ENCODE measurements at places on chromosomes 3 and 15. TPM values are rescaled to one million over a fixed set of nuclear protein-coding genes. Genes with fewer than 3 reads are reported as not detected.

Gene DCBLD2
- 31.0 TPM for polyA plus RNA-seq

Gene SKOR1
- polyA plus RNA-seq, result 0.67 TPM

Gene MLH1
- polyA plus RNA-seq, result 59.4 TPM

DNA sequence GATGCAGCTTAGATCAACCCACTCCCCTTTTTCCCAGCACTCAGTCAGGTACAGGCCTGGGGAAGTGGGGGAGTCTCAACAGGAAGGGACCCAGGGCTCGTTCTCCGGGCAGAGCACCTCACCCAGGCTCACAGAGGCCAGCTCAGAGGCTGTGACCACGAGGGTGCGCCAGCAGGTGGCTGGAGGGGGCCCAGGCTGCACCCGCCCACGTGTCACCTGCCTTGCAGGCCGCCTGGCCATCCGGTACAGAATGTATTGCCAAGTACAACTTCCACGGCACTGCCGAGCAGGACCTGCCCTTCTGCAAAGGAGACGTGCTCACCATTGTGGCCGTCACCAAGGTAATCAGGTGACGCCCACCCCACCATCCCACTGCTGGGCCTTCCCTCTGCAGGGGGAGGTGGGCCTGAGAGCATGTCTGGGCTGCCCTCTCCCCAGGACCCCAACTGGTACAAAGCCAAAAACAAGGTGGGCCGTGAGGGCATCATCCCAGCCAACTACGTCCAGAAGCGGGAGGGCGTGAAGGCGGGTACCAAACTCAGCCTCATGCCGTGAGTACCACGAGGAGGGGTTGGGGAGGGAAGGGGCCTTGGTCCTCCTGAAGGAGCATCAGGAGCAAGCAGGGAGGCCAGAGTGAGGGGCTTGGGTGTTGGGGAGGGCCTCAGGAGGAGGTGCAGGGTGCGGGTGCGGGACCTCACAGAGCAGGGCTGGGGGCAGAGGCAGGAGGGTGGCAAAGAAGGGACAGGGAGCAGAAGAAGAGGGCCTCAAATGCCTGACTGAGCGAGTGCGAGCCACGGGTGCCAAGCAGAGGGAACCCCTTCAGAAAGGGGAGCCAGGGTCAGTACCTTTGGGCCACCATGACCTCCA lies 14.0 kb upstream of the LMAN1L start:
- no peak for DNase-seq

DNA sequence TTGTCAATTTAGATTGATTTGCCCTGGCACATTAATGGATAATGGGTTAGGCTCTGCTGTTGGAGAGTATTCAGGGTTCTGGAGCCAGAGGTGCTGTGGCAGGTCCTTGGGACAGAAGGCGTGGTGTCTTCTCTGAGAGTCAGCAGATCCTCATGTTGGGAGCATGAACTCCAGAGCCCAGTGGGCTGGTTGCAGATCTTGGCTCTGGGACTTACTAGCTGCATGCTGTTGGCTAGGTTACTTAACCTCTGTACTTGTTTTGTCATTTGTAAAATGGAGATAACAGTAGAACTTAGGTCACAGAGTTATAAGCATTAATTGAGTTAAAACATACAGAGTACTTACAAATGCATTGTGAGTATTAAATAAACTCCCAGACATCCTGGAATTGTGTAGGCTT lies 77.6 kb downstream of the CCK start:
- no peak for DNase-seq

DNA sequence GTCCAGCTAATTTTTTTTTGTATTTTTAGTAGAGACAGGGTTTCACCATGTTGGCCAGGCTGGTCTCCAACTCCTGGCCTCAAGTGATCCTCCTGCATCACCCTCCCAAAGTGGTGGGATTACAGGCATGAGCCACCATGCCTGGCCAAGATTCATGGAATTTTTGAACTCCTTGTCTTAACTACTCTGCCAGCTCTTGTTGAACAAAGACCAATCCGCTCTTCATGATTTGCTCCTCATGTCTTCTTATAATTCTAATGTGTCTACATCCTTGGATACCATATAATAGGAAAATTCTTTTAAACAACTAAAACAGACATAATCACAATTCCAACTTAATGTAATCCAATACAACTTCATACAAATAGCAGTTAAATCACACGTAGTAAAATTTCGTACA lies 21.3 kb downstream of the UBA5 start:
- peak; percentile 78 for DNase-seq

- no peak for DNase-seq
Observed at GRCh38 chr3:74447221-74447620, 167.2 kb downstream of the CNTN3 start.

Data from muscle of leg (tissue), 16 donors.